A549 treated with Hydrocortisone at 1 μM for 4 hours (cell line): ENCODE measurements at places on chromosomes 12 and 14. TPM values are rescaled to one million over a fixed set of nuclear protein-coding genes. Genes with fewer than 3 reads are reported as not detected.

Gene KRT85
- 0.05 TPM in 1 of 5 replicates, not detected in the others for total RNA-seq

Gene DICER1
- total RNA-seq: 16.6 to 25.2 TPM (median 22.3 TPM) in 5 replicates

Gene TAS2R43
- not detected in 5 replicates for total RNA-seq

Gene ZNF410
- total RNA-seq: 45.3 to 56.5 TPM (median 46.0 TPM) in 5 replicates

Gene C14orf132
- 4.4 to 7.0 TPM (median 5.5 TPM) in 5 replicates for total RNA-seq

Gene KCNMB4
- 0.16 to 0.45 TPM (median 0.30 TPM) in 5 replicates for total RNA-seq

Gene C3AR1
- not detected in 5 replicates for total RNA-seq

Gene ACOT6
- total RNA-seq: not detected in 5 replicates

Gene LMNTD1
- total RNA-seq: not detected in 5 replicates

Gene GLS2
- total RNA-seq: 0.13 to 0.31 TPM (median 0.21 TPM) in 5 replicates

Gene NYNRIN
- total RNA-seq: 0.22 to 0.50 TPM (median 0.36 TPM) in 5 replicates

Gene CNTN1
- total RNA-seq: 36.5 to 64.7 TPM (median 53.7 TPM) in 5 replicates

Gene ASPG
- 0.09 TPM in 1 of 5 replicates, not detected in the others for total RNA-seq

Gene GAS2L3
- 5.9 to 10.1 TPM (median 7.5 TPM) in 5 replicates for total RNA-seq

Gene CERS5
- total RNA-seq: 25.7 to 30.9 TPM (median 27.5 TPM) in 5 replicates

Gene NRL
- total RNA-seq: 0.59 to 0.94 TPM (median 0.69 TPM) in 5 replicates

Gene C12orf43
- 22.6 to 25.7 TPM (median 22.9 TPM) in 5 replicates for total RNA-seq

Gene ENDOU
- 0.05 TPM in 2 of 5 replicates, not detected in the others for total RNA-seq

Gene CD4
- total RNA-seq: not detected in 5 replicates

Gene PPFIA2
- not detected in 5 replicates for total RNA-seq

Gene FOXG1
- 0.13 to 0.22 TPM (median 0.18 TPM) in 5 replicates for total RNA-seq

Gene RAD9B
- 0.14 to 0.60 TPM (median 0.46 TPM) in 5 replicates for total RNA-seq

Gene TBC1D30
- total RNA-seq: 1.1 to 1.4 TPM (median 1.3 TPM) in 5 replicates

Gene SLC6A13
- 0.23 to 0.40 TPM (median 0.31 TPM) in 5 replicates for total RNA-seq

Gene KCNC2
- not detected in 5 replicates for total RNA-seq

Gene TESPA1
- not detected in 5 replicates for total RNA-seq

Gene SERPINA3
- 11.8 to 16.1 TPM (median 13.4 TPM) in 5 replicates for total RNA-seq

Gene ATP23
- 5.1 to 5.4 TPM (median 5.3 TPM) in 5 replicates for total RNA-seq
